ENCODE measurements at places on chromosomes 3 and 15.

GRCh38 chr3:9912294-9912935 is 4.5 kb upstream of the IL17RC start:
- peak; percentile 22 for DNase-seq

GRCh38 chr3:152841131-152841530 is 6.2 kb downstream of the P2RY1 start:
- no peak for DNase-seq

GRCh38 chr3:61926923-61927322 is 365.6 kb downstream of the PTPRG start:
- no peak for DNase-seq

DNA sequence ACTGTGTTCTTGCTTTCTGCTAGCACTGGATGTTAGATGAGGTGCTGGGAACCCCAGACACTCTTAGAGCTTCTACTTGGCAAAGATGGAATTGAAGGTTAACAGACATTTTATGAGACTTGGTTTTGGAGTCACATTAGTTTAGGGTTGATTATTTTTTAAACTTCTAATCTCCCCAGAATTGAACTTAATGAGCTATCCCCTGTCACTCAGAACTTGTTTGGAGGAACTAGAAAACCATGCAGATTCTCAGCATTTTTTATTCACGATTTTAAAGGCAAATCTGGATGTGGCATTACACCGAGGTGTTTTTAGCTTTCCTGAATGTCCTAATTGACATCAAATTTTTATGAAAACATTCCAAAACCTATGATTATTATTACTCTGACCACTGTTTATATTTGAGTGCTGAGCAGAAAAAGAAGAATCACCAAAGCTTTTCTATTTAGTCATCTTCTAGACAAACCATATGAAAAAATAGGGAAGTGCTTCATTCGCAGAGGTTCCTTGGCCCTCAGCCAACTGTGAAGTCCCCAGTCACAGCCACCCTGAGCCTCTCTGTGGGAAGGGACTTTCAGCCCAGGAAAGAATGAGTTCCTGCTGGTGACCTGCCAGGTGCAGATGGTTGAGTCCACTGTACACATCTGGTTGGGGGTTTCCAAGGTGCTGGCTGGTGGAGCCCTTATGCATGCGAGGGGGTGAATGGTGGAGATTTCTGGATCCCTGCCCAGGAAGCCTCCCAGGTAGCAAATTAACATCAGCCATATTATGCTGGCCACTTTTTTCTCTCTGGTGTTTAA is 196.0 kb upstream of the TOPAZ1 start:
- DNase-seq = peak; percentile 80

GRCh38 chr3:66469220-66469640 is 31.6 kb downstream of the LRIG1 start:
- DNase-seq = peak; percentile 11
